Dorsolateral prefrontal cortex (tissue), 122 donors: ENCODE measurements at places on chromosomes 2 and 18.

DNA sequence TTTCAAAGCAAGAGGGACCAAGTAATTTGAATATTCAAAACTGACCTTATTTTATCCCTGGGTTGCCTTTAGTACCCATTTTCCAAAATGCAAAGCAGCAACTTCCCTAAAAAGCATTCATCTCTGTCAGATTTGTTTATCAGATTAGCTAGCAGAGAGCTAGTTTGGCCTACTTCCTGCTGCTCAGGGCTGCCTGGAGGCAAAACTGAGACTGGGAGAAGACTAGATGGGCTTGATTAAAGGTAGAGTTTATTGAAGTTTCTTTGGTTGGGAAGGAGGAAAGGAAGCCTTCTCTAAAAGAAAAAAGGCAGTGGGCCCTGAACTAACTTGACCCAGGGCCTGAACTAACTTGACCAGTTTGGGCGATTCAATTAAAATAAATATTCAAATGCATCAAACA is 426.1 kb upstream of the FAM98A start:
- no peak for DNase-seq

- DNase-seq: no peak
Observed at GRCh38 chr18:46418663-46419260, 238.3 kb downstream of the LOXHD1 start.

DNA sequence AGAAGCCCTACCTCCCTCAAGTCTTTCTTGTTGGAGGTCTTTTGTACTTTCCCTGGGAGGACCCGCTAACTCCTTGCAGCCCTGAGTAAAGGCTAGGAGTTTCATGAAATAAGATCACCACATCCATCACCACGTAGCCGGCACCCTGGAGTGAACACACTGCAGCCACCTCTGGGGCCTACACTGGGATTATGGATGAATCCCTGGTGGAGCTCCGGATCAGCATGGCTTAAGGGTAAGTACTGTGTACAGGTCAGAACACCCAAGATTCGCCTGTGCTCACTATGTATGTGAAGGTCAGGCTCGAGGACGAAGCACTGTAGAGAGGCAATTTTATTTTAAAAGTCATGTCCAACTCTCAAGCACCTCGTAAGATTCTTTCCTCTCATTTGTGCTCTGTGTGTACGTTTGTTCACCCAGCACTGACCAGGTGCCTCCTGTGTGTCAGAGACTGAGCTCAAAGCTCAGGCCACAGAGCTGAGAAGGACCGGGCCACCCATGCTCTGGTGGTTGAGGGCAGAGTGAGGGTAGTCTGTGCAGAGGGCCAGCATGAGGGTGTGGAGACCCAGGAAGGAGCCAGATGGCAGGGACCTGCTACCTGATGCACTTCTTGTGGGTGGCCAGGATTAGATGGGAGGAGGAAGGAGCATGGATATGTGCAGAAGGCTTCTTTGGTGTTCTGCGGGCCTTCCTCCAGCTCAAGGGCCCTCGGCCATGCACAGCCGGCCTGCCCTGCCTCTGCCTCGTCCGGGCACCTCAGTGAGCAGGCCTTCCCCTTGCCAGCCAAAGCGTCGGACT is 66.7 kb upstream of the TFCP2L1 start:
- DNase-seq: no peak

DNA sequence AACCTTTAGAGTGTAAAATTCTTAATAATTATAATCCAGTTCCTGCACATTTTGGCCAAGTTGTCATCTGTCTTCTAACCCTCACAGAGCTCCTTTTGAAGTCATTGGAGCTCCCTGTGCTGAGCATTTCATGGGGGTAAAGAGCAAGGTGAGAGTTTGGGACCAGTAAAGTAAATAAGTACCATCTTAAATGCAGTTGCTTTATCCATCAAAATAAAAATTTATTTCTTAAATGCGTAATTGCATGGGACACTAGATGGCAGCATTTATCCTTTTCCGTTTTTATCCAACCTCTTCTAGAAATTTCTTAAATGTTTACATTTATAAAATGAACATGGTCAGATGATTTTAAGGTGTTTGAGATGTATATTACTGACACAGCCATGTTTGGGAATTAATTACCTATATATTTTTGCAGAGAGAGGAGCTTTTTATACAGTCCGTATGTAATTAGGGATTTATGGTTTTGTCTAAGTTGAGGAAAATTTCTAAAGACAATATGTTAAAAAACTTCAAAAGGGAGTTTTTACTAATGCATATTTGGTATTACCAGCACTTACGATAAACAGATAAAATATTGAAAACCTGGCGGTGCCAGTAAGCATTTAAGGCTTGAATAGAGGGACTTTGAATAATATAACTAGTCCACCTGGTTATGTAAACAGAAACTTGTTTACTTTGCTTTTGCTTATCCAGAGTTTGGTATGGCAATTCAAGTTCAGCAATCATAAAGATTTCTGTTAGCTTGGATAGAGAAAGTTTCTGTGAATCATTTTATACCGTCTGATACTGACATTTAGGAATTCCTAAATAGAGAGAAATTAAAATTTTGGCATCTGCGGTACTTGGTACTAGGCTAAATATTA is 54.5 kb downstream of the ACSL3 start:
- no peak for DNase-seq

GRCh38 chr2:86753606-86754005 is 33.5 kb downstream of the RMND5A start:
- DNase-seq: no peak

GRCh38 chr2:46828491-46829230 is 86.9 kb downstream of the MCFD2 start:
- DNase-seq: no peak

DNA sequence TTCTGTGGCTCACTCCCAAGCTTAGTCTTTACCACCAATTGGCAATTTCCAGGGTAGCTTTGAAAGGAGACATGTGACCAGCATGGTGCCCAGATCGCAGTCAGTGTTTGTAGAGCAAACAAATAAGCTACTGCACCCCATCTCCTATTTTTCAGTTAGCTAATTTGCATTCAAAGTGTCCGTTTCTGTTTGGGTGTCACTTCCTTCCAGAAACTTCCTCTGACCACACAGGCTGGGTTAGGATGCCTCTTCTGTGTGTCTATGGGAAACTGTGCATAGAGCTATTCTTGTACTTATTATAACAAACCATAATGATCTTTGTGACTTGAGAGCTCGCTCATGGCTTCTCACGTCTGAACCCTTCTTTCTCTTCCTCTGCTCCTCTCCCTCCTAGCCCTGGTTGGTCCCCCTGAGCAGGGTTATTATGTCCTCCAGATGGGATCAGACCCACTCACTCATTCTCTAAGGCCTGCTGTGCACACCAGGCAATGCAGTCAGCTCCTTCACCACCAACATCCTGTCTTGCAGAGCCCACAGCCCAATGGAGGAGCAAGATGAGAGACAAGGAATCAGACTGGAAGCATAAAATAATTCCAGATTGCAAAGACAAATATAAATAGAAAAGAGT is 101.2 kb upstream of the ALK start:
- DNase-seq: no peak

- DNase-seq: peak; percentile 15
Observed at GRCh38 chr2:240996161-240996833, 2.1 kb upstream of the SNED1 start.

DNA sequence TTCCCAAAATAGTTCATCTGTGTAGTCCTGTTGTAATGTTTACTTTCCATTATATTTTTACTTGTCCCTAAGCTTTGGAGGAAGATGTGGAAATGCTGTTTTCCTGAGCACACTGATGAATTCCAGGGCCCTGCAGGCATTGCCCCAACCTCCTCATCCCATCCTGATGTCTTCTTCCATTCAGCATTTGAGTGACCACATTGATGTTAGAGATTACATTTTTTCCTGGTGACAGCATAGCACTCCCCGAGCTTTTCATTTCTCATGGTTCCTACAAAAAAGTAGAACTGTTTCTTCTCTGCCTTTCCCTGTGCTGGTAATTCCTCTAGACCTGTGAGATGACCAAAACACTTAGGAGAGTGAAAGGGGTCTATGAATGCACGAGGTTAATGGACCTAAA is 4.8 kb downstream of the IL36A start:
- DNase-seq: no peak

DNA sequence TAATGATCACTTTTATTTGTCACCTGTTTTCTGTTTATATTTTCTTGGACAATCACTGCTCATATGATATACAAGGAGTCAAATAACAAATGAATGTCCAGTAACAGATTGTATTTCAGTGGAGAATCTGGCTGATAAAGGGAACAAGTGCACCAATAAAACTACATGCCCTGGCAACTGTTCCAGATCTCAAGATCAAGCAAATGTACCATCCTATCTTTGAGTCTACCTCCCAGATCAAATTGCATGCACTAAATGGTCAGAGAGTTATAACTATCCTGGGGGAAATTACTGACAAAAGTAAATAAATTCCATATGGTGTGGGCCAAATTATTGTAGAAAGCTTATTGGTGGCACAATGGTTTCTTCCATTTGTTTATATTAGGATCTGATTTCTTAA is 452.8 kb downstream of the MBD2 start:
- no peak for DNase-seq

GRCh38 chr2:184890311-184890710 is 292.0 kb downstream of the ZNF804A start:
- DNase-seq: no peak

DNA sequence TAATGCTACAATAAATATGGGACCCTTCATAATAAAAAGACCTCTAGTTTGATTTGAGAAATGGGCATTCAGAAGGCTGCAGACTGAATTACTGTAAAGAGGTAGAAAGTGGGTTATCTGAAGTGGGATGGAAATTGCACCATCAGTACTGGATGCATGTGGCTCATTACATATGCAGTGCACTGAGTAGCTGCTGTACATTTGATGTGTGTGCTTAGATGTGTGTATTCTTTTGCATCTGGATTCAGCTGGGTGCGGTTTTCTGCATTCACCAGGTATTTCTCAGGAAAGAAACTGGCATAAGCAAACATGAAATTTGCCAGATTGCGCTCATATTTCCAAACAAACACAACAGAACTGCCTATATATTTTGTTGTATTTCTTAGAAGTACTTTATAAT is 38.2 kb downstream of the NDC80 start:
- DNase-seq: no peak

- DNase-seq: no peak
Observed at GRCh38 chr18:7071600-7071999, 46.0 kb downstream of the LAMA1 start.

DNA sequence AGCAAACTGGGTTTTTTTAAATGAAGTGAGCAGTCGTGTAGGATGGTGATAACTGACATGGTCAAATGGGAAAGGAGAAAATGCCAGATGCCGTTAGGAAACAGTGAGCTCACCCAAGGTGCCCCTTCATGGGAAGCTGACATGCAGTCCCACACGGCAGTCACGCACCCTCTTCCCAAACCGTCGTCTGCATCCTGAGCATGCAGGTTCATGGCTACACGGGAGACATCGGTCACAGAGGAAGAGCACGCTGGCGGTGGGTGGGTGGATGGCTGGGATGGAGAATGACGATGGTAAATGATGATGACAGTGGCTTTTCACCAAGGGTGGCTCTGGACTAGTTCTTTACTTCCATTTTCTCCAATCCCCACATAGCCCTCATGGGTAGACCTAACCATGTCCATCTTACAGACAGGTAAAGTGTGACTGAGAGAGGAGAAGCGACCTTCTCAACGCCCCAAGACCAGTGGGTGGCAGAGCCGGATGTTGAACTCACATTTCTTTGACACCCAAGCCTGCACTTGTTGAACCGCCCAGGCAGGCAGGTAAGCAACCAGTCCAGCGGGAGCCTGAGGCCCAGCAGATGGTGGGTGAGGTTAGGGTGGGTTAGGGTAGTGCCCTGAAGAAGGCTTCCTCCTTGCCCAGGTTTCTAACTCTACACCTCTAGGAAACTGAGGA is 44.5 kb downstream of the TNS1 start:
- no peak for DNase-seq

GRCh38 chr2:25383806-25384205 is 42.1 kb upstream of the DNMT3A start:
- DNase-seq: no peak
